ENCODE measurements at places on chromosomes 11 and 22.

GRCh38 chr22:18070041-18070440 is 7.7 kb upstream of the PEX26 start:
- DNase-seq: no peak

DNA sequence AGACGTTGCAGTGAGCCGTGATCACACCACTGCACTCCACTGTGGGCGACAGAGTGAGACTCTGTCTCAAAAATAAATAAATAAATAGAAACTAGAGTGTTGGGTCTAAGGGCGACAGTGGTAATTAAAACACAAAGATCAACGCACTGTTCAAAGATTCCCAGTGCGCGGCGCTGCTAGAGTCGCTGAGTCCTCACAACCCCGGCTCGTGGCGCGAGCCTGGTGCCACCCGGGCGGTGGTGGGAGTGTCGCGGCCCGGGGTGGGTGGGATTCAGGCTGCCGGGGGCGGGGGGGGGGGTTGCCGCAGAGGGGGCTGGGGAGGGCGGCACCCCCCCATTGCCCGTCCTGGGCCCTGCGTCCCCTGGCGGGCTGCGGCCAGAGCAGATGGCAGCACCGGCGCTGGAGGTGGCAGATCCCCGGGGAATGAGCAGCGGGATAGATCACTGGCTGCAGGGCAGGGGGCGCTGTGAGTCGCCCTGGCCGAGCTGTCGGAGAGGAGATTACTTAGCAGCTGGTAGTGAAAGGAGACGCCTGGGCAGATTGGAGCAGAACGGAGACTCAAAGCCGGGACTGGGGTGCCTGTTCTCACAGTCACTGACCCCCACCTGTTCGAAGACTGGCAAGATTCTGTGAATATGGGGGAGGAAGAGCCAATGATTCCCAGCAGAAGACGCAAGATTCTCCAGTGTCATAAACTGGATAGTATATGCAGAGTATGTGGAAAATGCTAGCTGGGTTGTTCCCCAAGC is 30.2 kb upstream of the APOBEC3A start:
- DNase-seq: peak; percentile 84

DNA sequence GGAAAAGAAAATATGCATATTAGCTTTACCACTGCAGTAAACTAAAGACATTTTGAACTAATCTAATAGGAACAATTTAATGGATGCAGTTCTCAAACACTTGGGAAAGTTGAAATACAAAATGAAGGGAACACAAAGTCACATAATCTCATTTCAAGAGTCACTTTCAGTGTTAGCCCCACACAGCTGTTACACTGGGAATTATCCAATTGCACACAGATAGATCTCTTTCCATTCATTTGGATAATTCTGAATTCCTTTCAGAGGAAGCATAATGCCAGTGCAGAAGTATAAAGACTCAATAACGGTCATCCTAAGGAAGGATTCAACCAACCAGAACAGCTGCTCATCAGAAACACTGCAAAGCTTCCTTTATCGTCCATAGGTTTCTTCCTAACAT is 173.3 kb downstream of the GRIA4 start:
- DNase-seq: no peak

DNA sequence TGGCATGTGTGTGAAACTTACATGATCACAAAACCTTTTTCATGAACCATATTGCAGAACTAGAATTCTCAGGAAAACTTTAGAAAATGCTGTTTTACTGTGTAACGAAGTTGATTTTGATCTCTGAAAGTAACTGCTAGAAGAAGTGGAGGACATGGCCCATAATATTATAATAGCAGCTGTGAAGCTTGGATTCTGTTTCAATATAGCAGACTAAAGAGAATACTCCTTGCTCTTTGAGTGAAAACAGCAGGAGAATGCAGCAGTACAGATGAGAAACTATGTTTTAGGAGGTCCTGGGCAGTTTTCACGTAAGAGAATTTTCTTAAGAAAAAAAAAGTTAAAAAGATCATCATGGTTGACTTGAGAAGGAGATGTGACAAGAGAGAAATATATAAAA is 76.7 kb upstream of the POU2AF2 start:
- DNase-seq: no peak

- DNase-seq: no peak
These were observed 4.7 kb downstream of the WNT7B start for GRCh38 chr22:45972091-45972888.

DNA sequence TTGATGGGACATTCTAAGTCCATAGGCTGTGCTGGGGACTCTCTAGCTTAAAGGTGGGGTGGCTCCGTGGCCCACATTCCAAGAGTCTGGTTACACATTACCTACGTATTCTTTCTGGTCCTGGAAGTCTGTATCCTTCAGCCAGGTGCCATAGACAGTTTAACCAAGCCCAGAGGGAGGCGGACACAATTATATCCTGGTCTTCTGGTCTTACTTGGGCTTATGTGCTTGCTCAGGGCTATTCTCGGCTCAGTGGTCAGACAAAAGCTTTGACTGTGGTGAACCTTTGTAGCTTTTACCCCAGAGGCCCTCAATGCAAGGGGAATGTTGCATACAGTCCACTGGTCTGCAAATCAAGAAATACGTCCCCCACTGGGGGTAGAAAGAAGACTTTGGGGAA is 3.4 kb upstream of the INCENP start:
- DNase-seq: no peak

- DNase-seq: no peak
These were observed 355.9 kb upstream of the RAG2 start for GRCh38 chr11:36953976-36954375.

GRCh38 chr22:24153353-24153752 is 27.9 kb upstream of the SUSD2 start:
- no peak for DNase-seq

- peak; percentile 61 for DNase-seq
These were observed 9.2 kb upstream of the AIFM3 start for GRCh38 chr22:20957683-20958431.

GRCh38 chr11:90500922-90501568 is 278.2 kb upstream of the CHORDC1 start:
- no peak for DNase-seq

DNA sequence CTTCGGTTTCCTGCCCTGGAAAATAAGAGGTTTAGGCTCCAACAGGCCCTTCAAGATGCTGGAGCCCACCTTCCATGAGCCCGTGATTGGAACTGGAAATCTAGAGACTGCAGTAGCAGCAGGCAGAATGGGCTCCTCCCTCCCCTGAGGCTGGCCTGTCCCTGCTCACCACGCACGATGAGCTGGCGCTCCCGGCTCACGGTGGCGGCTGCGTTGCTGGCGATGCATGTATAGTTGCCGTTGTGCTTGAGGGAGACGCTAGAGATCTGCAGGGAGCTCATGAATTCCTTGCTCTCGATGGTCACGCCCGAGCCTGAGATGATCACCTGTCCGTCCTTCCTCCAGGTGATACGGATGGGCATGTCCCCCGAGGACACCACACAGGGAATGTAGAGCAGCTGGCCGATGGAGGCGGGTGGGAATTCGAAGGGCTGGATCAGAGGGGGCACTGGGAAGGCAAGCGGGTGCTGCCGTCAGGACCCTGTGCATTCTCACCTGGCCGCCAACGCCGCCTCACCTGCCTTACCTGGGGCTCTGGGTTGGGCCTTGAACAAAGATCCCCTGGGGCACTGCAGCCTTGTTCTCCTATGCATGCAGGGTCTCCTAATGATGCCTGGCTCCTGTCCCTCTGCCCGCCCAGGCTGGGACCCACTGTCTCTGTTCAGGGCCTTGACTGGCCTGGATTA is 177.8 kb downstream of the CEP164 start:
- no peak for DNase-seq

DNA sequence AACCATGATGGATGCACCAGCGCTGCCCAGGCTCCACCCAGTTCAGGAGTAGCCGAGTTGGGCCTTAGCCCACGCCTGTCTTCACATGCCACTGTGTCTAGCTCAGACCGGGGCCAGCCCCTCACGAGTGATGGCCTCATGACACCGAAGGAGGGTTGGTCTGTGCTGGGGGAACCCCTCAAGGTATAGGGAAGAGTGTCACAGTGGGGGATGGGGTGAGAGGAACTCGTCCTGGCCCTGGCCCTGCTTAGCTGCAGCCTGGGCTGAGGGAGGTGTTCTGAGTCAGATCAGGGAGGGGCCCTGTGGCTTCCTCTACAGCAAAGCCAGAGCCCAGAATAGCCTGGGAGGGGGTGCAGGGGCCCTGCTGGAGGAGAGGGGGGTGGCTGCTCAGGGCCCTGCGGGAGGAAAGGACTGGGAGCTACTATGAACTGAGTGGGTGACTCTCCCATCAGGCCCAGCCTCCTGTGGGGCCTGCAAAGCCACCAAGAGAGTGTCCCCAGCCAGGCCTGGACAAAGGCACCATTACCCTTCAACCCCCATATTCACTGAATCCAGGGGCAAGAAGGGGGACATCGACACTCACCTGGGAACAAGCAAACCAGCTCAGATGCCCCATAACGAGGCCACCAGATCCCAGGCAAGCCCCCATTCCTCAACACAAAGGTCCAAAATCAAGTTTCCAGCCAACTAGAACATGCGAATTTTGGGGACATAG is 41.2 kb downstream of the IGLL5 start:
- DNase-seq: no peak

DNA sequence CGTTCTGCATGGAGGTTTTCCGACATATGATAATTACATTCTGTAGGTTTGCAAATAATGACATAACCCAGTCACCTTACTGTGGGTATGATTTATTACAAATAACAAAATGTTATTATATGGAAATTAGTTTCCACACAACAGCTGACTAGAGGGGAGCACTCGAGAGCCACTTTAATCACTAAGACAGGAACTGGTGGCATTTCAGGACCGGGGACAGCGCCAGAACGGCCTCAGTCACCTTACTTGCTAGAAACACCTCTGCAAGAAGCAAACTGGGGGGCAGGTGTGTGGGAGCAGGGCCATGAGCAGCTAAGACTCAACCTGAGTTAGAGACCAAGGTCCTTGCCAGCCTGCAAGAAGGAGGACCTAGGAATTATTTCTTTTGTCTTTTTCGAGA is 199.9 kb downstream of the DSCAML1 start:
- DNase-seq: peak; percentile 38

GRCh38 chr11:27373856-27374602 is 11.0 kb upstream of the CCDC34 start:
- DNase-seq: no peak

DNA sequence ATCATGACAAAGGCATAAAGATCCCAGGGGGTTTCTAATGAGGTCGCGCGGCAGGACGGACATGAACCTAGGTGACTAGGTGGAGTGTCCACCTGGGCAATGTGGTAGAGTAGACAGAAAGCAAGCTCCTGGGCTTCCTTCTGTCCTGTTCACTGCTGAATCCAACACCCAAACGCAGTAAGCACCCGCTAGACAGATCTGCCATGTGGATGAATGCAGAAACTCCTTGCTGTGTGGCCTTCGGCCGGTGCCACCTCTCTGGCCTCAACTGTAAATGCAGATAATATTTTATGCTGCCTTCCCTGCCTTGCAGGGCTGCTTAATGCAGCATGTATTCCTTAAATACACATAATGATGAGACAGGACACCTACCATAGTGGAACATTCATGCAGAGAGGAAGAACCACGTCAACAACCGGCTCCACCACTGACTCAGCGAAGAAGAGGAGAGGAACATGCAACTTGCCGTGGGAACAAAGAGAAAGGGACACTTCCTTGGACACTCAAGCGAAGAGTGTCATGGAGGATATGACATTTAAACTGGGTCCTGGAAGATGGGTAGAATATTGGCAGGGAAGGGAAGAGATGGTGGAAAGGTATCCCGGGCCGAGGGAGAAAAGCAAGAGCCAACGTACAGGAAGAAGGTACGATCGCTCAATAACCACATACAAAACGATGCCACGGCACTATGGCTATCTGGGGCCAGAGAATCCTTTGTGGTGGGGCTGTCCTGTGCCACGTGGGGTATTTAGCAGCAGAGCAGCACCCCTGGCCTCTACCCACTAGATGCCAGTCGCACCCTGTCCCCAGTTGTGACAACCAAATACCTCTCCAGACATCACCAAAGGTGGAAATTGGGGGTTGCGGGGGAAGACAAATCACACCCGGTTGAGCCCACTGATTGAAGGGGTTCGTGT is 30.8 kb downstream of the MYH9 start:
- DNase-seq: no peak

DNA sequence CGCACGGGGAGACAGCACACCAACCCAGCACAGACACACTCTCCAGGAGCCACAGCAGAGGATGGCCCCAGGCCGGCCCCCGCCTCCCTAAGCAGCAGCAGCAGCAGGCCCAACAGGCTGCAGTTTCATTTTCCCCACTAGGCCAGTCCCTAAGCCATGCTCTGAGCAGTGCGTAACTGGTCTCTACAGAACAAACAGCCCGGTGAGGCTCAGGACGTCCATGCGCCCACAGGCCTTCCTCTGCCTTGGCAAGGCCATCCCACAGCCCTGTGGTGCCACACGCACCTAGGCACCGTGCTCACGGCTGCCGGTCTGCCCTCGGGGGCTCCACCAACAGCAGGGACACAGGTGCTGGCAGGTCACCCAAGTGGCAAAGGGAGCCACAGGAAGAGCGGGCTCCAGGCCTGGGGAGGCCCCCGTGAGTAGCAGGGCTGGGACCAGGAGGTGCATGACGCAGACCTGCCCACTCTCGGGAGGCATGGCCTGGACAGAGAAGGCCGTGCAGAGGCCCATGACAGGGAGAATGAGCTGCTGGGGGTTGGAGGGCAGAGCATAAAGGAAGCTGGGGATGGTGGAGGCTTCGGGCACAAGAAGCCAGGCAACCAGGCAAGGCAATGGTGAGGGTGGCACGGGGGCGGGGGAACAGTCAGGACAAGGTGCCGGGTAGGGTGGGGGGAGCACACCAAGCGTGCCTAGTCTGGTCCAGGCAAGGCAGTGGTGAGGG is 1.4 kb upstream of the MOB2 start:
- no peak for DNase-seq

DNA sequence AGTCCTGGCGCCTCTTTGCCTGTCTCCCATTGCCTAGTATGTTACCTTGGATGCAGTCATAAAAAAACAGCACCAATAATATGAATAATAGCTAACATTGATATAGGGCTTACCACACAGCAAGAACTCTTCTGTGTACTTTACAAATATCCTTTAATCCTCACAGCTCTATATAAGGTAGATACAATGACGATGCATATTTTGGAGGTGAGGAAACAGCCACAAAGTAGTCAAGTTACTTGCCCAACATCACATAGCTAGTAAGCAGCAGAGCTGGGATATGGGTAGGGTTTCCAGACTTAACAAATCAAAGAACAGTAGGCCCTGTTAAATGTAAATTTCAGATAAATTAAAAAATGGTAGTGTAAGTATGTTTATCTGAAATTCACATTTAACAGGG is 128.8 kb downstream of the ST3GAL4 start:
- DNase-seq: peak; percentile 52

DNA sequence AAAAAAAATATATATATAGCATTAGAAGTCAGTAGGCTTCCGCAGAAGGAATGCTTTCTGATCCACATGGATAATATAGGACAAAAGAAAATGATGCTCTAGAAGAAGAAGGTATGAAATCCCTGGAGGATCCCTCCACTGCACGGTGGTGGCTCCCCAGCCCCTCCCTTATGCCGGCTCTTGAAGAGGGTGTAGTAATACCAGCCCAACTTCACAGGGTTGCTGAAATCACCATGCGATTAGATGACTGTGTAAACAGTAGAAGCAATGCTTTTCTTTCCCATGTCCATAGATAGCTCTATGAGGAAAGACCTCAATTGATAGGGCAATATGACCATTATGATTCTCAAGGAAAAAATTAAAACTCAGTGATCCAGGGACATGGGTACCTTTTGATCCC is 3.2 kb upstream of the ETS1 start:
- DNase-seq: no peak

GRCh38 chr11:69909561-69910518 is 90.6 kb upstream of the FGF3 start:
- no peak for DNase-seq

Data from A549 (cell line).